Natural killer cell treated with Interleukin-12 subunit alpha and Interleukin-12 subunit beta and Interleukin-15 and Interleukin-18, amount 100 ng/mL, for 72 hours (primary cell): ENCODE measurements at places on chromosomes 6 and 20. TPM values are rescaled to one million over a fixed set of nuclear protein-coding genes. Genes with fewer than 3 reads are reported as not detected.

- no peak for DNase-seq
Measured at GRCh38 chr6:15389765-15390723, 144.2 kb downstream of the JARID2 start.

- DNase-seq: no peak
Measured at GRCh38 chr6:84549917-84550316, 214.5 kb downstream of the TBX18 start.

C6orf15 gene
- not detected for total RNA-seq

- peak; percentile 26 for DNase-seq
Measured at GRCh38 chr6:93962566-93962965, 543.2 kb upstream of the EPHA7 start.

DNA sequence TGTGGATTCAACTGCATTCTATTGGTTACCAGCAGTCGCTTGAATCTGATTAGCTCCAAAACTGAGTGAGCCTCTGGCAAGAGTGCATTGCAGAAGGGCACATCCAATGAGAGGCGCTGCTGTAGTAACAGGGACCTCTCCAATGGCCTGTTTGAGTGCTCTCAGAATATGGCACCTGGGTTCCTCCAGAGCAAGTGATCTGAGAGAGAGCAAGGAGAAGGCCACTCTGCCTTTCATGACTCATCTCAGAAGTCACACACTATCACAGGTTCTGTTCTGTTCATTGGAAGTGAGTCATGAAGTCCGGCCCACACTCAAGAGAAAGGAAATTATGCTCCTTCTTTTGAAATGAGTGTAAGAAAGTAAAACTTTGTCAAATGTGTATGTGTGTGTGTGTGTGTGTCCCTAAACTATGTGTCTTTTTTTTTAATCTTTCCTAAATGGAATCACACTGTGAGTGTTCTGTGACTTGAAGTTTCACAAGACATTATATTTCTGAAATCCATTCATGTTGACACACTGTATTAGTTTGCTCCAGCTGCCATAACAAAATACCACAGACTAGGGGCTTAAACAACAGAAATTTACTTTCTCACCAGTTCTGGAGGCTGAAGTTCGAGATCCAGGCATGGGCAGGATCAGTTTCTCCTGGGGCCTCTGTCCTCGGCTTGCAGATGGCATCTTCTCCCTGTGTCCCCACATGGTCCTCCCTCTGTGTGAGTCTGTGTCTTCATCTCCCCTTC lies 138.3 kb upstream of the CDYL start:
- peak; percentile 80 for DNase-seq

DNA sequence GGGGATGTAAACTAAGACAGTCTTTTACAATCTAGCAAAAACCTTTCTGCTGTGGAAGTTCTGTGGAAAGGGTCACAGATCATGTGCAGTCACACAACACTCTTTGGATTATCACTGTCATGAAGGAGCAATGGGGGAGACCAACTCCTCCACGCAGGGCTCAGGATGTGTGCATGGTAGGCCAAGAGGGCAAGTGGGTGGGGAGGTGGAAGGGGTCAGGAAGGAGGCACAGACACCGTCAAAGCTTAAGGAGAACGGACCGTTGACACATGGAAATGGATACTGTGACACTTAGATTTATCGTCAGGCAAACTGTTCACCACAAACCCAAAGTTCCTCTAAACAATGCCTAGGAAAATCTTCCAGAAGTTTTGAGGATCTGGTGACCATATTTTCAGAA lies 215.8 kb downstream of the PAX1 start:
- DNase-seq: no peak

- DNase-seq: no peak
Measured at GRCh38 chr6:148508401-148509041, 165.9 kb downstream of the SASH1 start.

DNA sequence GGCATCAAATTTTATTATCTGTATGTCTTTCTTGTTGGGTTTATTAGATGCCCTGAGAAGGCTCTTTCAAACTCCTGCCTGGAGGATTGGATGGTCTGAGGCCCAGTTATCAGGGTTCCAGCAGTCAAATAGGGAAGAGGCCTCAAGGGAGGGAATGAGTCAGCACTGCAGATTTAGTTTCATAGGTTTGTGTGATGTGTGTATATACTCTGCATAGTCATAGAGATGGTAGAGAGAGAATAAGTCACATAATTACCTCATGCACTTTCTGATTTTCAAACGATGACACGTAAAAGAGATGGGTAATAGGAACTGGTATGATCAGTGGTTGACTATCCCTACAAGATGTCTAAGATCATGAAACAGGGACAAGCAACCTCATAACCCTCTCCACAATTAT lies 82.1 kb downstream of the ADAT2 start:
- DNase-seq: no peak
